ENCODE measurements at places on chromosomes 2 and 18.

- no peak for DNase-seq
These were observed 140.6 kb downstream of the EPHA4 start for GRCh38 chr2:221431477-221431876.

GRCh38 chr2:28622101-28622499 lies 126.2 kb downstream of the PLB1 start:
- DNase-seq, result no peak

DNA sequence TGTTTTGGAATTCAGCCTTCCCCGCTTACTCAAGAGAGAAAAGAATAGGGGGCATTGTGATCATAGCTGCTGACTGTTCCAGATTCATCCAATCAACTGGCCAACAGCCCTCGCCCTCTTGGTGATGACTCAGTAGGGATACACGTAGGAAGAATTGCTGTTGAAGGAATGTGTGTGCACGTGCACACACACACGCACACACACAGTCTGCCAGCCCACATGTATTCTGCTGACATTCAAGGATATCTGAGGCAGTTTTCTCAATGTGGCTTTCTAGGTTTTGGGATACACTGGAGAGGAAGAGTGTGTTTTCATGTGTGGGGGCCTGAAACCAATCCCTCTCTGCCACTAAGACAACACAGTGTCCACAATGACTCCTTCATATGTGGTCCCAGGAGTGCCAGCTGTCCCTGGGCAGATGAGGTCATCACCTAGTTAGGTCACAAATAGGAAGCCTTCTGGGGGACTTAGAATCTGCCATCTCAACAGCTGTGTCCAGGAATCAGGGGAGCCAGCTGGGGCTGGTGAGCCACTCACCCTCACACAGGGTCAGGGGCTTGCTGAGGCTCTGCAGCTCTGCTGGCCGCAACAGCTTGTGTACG lies 352.6 kb downstream of the SS18 start:
- no peak for DNase-seq

- peak; percentile 72 for DNase-seq
These were observed 5.8 kb downstream of the HDLBP start for GRCh38 chr2:241309684-241310117.

DNA sequence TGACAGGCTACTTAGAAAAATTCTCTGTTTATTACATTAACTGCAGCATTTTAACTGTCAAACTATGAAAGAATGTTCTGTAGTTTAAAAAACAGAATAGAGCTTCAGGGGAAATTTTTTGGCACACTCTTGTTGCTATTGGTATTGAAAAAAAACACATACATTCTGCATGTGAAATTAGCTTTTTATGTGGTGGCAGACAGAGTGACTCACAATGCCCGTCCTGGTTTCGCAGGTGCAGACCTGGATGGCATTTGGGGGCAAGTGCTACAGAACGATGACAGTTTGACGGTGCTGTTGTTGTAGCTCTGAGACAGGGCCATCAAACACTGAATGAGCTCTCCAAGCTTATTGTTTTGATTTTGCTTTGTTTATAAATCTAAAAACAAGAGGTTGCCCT lies 105.0 kb upstream of the MAP3K20 start:
- DNase-seq, result no peak

DNA sequence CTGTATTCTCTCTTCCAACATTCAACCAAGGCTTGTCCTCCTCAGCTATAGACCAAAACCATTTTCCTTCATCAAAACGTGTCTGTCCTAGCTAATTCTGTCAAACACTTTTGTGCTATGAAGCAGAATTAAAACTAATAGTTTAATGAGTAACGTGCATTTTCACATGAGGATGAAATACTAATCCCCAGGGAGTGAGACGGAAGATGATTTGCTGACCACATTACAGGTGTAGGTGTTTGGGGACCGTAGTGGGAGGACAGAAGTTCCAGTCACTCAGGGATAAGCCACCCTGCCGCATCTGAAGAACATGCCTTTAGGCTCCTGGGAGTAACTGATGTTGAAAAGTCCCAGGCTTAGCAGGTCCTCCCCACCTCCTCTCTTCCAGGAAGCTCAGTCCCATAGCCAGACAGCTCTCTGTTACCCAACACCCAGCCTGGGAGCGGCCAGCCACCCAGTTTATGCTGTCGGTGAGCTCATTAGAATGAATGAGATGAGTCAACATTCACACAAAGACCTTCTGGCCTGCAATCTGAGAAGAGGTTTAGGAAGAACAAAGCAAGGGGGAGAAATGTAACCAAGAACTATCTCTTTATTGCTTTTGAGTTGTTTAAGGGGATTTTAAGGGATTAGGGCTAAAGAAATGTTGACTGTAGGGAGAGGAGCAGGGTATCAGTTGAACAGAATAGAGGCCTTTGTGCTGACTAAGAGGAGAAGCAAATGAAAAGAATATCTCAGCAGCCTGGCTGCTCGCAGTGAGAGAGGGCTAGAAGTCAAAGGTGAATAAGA lies 122.5 kb downstream of the FOXI3 start:
- DNase-seq, result no peak

DNA sequence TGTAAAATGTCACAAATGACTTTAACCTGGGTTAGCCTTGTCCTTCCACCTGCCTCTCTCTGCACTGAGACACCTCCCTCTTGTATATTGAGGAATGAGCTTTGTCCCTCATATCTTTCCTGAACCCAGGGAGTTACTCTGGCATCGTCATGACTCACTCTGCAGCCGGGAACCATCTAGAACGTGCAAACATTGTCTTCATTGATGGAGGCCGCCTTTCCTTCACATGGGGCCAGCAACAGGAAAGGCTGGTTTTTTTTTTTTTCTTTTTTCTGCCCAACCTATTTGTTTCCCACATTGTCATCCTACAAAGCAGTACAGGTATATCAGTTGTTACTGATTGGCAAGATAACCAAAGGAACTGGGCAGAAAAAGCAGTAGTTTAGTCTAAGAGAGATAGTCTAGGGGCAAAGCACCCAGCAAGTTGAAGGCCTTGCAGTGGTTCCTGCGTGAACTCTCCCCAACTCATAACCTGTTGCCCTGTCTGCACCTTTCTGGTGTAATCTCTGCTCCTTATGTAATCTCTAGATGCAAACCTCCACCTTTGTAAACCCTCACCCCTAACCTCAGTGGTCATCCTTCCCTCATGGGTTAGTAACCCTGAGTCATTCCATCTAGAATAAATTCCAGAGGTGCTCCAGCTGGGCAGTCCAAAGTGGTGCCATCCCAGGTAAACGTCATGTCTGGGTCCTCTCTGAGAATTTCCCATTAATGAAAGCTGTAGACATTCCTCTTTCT lies 38.3 kb downstream of the SLC40A1 start:
- DNase-seq, result no peak

- DNase-seq, result no peak
These were observed 11.3 kb upstream of the PXDN start for GRCh38 chr2:1755436-1756191.

- DNase-seq, result no peak
These were observed 105.2 kb downstream of the LYPD6B start for GRCh38 chr2:149143734-149144133.

- DNase-seq, result no peak
These were observed 1.3 kb upstream of the ANKRD12 start for GRCh38 chr18:9135081-9135911.

GRCh38 chr2:217297096-217297495 lies 437.2 kb upstream of the TNP1 start:
- DNase-seq, result no peak

DNA sequence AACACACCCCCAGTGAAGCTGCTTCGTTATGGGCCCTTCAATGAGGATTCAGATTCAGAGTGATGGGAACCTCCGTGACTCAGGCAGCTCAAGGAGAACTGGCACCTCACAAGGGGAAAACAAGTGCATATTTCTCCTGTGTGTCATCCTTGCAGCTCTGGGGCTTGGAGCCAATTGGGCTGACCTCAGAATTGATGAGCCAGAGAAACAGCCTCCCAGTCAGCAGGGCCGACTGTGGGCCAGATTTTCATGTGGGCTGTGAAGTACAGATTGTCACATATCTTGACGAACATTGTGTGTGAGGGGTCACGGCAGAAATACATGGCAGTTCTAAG lies 189.6 kb upstream of the SP5 start:
- DNase-seq, result no peak

GRCh38 chr18:36329684-36330434 lies 32.3 kb downstream of the FHOD3 start:
- no peak for DNase-seq

GRCh38 chr2:225584796-225585195 lies 185.3 kb downstream of the NYAP2 start:
- DNase-seq, result no peak

- DNase-seq, result no peak
These were observed 45.2 kb upstream of the SPRED2 start for GRCh38 chr2:65477590-65477989.

DNA sequence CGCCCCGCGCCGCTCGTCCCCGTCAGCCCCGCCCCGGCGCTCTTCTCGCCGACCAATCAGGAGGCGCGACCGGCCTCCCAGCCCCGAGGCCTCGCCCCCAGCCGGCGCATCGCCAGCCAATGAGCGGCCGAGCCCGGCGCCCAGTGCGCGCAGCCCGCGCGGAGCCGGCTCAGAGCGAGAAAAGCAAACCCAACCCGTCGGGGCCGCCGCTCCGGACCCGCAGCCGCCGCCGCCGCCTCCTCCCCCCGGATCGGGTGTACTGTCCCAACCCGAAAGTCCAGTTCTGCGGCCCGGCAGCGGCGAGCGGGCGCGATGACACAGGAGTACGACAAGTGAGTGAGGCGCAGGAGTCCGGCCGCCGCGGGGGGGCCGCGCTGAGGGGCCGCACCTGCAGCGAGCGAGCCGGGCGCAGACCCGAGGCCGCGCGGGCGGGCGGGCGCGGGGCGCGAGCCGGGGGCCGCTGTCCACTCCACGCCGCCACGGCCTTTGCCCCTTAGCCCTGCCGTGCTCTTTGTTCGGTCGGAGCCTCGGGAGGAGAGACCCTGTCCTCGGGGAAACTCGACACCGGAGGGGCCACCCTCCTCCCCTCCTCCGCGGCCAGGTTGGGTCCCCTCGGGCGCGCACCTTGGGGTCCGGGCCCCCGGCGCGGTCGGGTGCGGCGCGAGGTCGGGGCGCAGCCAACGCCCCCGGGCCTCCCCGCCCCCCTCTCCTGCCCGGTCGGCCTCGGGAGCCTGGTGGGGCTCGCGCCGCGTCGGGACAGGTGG lies at the start of gene GRHL1:
Gene GRHL1, plus strand, starts transcription at position 172 of the 764 bp plus-strand sequence. Its CDS starts 141 bp downstream, at position 313.
- DNase-seq, result peak; percentile 92

DNA sequence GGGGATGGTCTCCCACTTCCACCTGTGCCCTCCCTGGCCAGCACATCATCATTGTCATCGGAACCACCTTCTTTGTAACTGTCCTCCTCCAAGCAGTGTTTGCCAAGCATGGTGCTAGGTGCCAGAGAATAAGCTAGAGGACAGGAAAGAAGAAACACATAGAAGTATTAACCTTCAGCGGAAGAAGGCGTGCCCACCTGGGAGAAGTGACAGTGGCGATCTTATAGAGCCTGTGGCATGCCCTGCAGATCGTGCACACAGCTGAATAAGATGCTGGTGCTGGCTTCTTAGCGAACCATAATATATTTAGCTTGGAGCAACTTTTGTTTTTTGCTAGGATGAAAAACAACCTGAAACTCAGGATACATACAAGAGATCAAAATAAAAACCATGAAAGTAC lies 148.0 kb downstream of the FAM210A start:
- no peak for DNase-seq

DNA sequence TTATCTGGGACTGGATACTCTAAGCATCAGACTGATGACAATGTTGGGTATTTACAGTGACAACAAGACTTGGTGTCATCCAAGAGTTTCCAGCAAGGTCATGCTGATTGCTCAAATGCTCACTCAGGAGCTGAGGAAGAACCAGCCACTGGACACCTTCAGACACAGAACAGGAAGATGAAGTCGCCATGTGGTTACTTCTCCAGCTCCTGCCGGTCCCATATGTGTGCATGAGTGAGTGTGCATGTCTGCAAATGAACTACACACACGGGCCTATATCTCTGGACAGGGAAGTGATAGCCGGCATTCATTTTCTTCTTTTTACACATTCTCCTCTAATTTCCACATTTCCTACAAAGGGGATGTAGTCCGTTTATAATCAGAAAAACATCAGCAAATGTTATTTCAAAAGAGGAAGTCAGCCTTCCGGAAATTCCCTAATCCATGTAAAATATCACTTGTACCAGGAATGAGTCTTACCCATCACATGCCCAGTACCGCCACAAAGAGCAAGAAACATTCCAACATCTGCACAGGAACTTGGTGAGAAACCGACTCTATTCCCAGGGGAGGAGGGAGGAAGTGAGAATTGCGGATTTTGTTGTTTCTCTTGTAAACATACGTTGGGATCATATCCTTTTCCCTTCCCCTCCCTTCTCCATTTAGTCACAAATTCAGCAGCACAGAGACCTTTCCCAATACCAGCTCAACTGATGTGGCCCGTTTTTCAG lies 10.8 kb downstream of the RFX8 start:
- no peak for DNase-seq

GRCh38 chr2:216713691-216714336 lies 18.5 kb upstream of the IGFBP5 start:
- no peak for DNase-seq

- DNase-seq, result no peak
These were observed 1471.8 kb downstream of the LRP1B start for GRCh38 chr2:140658760-140659692.

GRCh38 chr2:150320608-150321007 lies 166.9 kb downstream of the RND3 start:
- no peak for DNase-seq

DNA sequence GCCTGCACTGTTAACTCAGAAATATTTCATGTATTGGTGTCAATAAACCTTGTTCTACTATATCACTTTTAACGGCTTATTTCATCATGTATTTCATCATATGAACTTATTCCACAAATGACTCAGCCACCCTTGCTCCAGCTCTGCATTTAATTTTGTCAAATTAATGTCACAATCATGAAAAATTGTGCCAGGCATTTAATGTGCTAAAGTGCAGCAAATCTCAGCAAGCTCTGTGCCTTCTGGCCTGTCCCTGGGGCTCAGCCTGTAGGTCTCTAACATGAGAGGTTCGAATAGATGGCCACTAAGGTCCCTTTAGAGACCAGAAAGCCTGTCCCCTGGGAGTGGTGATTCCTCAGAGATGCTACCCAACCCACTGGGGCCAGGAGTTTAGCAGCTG lies 28.6 kb downstream of the BOD1L2 start:
- no peak for DNase-seq

GRCh38 chr2:146239392-146240135 lies 1605.3 kb upstream of the ACVR2A start:
- DNase-seq, result no peak

GRCh38 chr2:49582946-49583345 lies 428.6 kb upstream of the FSHR start:
- DNase-seq, result no peak

- DNase-seq, result no peak
These were observed 33.9 kb upstream of the COBLL1 start for GRCh38 chr2:164875334-164876205.

DNA sequence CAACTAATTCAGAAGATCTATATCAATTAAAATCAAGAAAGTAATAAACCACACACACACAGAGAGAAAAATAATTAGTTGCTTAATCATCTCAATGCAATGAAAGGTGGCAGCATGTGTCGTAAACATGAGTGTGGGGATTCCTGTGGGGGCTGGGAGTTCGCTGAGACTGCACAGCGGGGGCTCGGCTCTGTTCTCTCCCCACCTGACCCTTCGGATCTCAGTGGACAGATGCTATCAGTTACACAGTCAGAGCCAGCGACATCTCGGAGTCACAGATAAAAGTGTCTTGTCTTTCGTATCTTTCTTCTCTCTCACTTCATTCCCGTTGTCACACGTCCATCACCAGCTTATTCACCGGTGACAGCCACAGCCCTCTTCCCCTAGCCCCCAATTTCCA lies 37.1 kb downstream of the COLEC12 start:
- DNase-seq, result no peak

Measured in activated naive CD4-positive, alpha-beta T cell treated with Interleukin-2 at 50 U/mL for 16 hours (primary cell).